WERI-Rb-1 (cell line): ENCODE measurements at places on chromosomes 6 and 20.

DNA sequence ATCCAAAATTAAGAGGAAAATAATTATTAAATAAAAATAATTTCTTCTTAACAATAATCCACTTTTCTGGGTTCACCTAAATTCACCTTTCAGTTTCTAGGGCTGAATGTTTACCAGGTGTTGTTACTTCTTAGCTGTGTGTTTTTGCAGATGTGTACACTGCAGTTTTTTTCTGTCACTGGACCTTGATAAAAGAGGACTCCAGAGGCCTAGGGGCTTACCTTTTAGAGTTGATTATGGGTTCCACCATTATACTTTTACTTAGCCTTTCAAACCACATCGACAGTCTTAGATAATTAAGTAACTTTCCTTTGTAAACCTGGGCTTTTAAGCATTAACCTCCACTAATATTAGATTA is 766.5 kb downstream of the BCKDHB start:
- DNase-seq, result no peak

DNA sequence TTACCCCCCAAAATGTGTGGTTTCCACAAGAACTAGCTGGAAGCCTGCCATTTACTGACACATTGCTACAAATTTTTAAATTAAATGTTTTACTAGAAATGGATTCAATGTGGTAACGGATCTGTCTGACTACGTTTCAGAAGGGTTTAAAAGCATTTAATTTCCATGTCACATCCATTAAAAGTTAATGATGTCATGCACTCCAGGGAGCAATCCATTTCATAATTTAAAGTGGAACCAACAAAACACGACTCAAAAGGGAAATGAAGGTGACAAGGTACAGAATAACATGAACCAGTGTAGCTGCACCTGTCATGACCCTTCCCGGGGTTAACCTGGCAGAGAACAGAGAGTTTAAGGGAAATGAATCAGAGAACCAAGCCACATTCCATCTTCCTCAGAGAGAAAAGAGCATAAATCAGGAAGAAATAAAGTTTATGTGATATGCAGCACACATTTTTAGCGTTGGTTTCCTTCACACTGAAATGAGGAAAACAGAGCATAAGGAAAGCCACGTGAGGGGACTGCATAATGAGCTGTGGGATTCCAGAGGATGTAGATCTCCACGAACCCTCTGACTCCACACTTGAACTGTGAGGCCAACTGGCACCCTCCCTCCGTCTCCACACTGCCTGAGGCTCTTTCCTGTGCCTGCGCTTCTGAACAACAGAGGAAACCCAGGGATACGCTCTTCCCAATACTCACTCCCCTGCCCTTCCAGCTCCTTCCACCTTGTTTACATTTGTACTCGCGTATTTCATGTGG is 170.3 kb upstream of the AHI1 start:
- no peak for DNase-seq

GRCh38 chr20:36149469-36149868 is 5.1 kb upstream of the EPB41L1 start:
- DNase-seq, result no peak

DNA sequence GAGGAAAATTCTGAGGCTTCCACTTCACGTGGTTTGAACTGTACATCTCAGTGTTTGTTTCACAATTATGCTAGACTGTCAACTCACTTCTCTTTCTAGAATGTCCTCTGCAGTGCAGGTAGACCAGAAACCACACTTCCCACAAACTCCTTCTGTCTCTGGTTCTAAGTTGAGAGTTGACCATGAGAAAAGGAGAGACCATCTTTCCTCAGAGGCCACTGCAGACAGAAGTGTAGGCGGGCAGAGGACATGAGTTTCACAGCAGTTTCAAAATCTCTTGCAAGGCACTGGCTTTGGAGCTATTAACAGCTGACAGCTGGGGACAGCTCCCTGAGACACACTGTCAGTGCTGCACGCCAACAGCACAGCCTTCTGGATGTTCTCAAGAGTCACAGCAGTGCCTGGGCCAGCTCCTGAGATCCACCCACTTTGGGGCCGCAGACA is 55.4 kb upstream of the MOXD1 start:
- peak; percentile 7 for DNase-seq

GRCh38 chr6:54188846-54189245 is 77.6 kb downstream of the MLIP start:
- no peak for DNase-seq

DNA sequence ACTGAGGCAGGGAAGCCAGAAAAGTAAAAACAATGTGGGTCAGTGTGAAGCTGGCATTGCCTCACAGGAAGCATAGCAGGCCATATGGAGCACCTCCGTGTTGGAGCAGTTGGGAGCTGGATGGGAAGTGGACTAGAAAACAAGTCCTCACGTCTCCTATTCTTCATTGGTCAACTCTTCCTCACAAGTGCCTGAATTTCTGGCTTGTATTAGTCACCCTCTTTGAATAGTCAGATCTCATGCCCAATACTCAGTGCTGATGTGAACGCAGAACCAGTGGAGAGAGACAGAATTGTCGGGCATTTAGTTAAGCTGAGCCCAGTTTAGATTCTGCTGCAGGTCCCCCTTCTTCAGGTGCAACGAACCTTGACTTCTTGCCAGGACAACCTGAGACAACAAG is 22.3 kb upstream of the RSPO3 start:
- DNase-seq, result no peak

DNA sequence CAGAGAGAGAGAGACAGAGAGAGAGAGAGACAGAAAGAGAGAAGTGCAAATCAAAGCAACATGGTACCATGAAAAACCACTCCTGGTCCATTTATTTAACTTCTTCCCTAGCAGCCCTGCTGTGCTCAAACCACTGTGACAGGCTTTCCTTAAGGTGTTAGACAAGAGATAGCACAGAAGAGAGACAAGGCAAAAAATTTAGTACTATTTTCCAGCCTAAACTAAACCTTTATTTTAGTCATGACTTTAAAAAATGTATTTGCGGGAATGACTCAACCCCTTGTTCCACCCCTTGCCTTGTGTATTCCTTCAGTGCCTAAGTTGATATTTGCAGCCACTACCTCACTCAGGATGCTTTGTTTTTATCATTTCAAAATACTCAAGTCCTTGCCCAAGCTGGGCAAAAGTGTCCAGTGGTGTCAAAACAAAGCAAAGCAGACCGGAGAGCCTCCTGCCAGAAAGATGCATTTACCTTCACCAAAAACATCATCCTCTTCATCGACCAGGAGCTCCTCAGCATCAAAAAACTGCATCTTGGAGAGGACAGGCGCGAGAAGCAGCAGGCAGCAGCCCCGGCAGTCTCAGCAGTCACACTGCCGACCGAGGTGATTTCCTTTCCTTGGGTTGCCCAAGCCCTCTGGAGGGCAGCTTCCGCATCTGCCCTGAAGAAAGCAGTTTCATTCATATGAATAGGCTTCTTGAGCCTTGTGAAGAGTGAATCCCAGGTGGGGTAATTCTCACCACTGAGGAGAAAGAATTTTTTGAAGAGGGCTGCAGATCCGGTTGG is at the start of gene RIPOR2:
Gene RIPOR2, minus strand, starts transcription at position 595 of the 787 bp plus-strand sequence. Its CDS starts 62 bp downstream, at position 533.
- no peak for DNase-seq

- no peak for DNase-seq
These were observed 133.8 kb upstream of the PHACTR3 start for GRCh38 chr20:59470521-59470920.

- no peak for DNase-seq
These were observed 82.0 kb downstream of the RNGTT start for GRCh38 chr6:88881451-88881850.

GRCh38 chr6:22590423-22590822 is 21.1 kb downstream of the HDGFL1 start:
- DNase-seq, result no peak

- no peak for DNase-seq
These were observed 23.5 kb downstream of the TAF4 start for GRCh38 chr20:62042025-62042820.
